ENCODE measurements at places on chromosomes 6 and 20.

GRCh38 chr6:75135450-75135849, 70.4 kb downstream of the COL12A1 start:
- DNase-seq = no peak

- DNase-seq = no peak
Observed at GRCh38 chr6:39273406-39273821, 40.8 kb downstream of the KCNK17 start.

DNA sequence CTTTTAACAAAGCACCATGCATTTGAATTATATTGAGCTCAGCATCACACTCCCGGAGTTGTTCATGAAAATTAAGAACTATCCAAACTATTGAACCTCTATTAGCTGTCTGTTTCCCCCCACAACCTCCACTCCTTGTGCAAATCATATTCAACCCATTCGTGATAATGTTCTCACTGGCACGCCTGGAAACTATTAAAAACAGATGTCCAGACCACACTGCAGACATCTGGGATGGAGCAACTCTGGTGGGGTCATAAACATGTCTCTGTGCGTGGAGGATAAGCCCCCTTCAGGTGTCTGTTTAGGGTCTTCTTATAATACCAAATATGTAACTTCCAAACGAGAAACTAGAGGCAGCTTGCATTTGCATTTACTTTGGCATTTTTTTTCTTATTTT, 193.7 kb downstream of the TFAP2A start:
- no peak for DNase-seq

DNA sequence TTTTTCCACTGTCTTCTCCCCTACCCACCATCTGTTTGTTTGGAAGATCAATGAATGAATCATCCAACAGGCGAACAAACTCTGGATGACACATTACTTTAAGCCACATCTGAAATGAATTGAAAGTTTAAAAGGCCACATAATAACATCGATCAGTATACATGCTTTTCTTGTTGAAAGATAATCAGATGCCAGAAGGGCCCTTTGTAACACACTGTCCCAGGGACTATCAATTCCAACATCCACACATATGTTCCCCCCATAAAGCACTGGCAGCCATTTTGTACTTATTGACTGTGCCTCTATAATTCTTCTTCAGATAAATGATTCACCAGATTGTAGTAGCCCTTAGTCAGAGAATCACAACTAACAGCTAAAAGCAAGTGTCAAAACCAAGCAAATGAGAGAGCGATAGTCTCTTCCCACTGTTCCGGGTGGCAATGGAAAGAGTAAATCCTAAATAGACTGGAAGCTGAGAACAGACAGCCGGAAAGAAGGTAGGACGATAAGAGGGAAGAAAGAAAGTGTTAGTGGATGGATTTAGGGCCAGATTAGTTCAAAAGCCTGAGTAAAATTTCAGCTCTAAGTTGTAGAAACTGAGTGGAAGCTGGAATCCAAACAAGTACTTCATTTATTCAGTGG, 184.9 kb upstream of the TENT5A start:
- DNase-seq = no peak

DNA sequence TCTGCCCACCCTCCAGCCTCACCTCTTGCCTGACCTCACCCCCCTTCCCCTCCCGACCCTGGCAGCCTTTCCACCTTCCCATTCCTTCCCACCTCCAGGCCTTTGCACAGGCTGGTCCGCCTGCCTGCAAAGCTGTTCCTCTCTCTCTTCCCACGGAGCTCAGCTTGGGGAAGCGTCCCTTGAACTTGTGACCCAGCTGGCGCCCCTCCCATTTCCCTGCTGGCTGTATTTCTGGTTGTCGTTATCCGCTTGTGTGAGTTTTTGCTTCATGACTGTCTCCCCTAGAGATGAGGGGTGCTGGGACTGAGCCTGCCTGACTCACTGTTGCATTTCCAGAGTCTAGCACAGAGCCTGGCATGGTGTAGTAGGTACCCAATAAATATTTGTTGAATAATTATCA, 32.5 kb downstream of the VSTM2L start:
- no peak for DNase-seq

- DNase-seq = no peak
Observed at GRCh38 chr6:142297996-142298753, 3.6 kb upstream of the ADGRG6 start.

DNA sequence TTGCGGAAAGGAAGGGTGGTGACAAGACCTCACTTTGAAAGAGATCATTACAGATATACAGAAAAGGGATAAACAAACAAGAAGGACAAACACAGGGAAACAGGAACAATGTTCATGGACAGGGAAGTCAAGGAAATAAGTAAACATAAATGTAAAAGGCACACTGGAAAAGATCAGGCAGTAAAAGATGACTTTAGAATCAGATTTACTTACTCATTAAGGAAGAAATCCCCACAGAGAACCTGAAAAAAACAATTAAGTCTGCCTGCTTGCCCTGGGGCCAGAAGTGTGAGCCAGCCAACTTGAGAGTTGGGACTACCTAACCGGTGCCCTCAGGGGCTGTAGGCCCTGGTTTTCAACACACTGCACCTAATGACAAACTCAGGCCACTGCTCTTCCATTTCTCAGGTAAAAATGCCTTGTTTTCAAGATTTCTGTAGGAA, 1.7 kb downstream of the APMAP start:
- DNase-seq = no peak

DNA sequence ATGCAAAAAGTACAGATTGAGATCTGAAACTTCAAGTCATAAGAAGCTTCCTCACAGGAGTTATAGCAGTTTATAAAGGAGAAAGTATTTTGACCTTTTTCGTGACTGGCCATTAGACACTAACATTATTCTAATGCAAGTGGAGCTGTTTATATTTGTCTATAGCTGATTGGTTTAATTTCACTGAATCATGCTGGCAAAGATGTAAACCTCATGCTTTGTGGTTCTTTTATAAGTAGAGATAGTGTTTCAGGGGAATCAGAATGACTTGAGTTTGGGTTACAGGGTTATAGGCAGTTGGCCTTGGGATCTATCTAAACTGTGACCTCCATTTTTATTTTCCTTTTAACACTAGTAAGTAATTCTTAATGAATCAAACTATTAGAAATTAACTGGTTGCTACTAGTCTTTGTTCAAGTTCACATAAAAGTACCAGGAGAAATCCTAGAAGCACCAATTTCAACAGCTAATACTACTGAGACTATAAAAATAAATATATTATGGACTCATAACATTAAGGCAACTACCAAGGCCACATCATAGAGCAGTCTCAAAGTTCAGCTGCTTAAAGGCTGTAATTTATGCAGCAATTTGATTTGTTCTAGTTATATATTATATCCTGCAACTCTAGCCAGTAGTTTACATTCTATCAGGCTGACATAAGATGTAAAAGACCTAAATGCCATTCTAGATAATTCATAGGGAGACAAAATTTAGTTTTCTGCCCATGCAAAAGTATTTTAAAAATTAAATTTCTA, 94.0 kb downstream of the RNGTT start:
- DNase-seq = no peak

DNA sequence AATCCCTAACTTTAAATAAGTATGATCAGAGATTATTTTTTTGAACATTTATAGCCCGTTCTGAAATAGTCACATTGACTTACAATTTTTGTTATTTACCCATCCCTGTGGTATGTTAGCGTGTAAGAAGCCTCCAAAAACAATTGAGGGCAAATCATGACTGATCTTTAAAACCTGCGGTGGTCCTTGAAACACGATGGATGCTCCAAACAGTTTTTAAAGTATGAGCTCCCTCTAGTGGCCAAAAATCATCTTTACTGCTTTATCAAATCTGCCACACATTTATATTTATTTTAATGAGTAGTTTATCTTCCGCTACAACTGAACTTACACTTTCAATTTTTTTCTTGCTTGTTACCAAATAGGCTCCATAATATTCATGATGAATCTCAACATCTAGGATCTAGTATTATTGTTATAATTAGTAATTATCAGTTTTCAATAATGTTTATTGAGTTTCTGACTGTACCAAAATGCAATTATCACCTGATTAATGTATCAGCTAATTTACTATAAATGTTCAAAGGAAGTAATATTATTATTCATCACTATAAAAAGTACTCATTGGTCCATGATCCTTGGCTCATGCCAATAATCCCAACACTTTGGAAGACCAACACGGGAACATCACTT, 52.2 kb downstream of the MARCKS start:
- DNase-seq = no peak

DNA sequence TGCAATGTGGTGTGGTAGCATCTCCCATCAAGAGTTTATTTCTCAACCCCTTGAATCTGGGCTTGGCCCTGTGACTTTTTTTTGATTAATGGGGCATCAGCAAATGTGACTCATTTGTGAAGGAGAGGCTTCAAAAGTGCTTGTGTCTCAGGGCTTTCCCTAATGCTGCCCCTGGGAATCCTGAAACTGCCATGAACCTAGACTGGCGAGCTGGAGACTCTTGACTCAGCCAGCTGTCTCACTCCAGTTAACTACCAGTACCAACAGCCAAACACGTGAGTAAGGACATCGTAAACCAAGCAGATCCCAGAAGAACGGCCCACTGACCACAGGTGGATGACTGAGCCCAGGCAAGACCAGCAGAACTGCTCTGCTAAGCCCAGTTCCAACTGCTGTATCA, 72.8 kb upstream of the ADTRP start:
- DNase-seq = no peak

GRCh38 chr20:11917663-11918062, at the start of gene BTBD3:
TSS of gene BTBD3 (plus strand) at chr20:11917893. CDS start at chr20:11918276, 383 bp downstream.
- no peak for DNase-seq

GRCh38 chr6:12751694-12752325, 35.2 kb downstream of the PHACTR1 start:
- no peak for DNase-seq

- no peak for DNase-seq
Observed at GRCh38 chr20:22575087-22575721, 9.2 kb downstream of the FOXA2 start.

- no peak for DNase-seq
Observed at GRCh38 chr20:18176318-18176785, 38.7 kb downstream of the KAT14 start.

- DNase-seq = no peak
Observed at GRCh38 chr6:146087386-146087785, 58.5 kb downstream of the GRM1 start.

GRCh38 chr6:32332433-32332832, 39.3 kb downstream of the TSBP1 start:
- no peak for DNase-seq

GRCh38 chr20:17610566-17611289, 40.9 kb downstream of the DSTN start:
- DNase-seq = peak; percentile 36

DNA sequence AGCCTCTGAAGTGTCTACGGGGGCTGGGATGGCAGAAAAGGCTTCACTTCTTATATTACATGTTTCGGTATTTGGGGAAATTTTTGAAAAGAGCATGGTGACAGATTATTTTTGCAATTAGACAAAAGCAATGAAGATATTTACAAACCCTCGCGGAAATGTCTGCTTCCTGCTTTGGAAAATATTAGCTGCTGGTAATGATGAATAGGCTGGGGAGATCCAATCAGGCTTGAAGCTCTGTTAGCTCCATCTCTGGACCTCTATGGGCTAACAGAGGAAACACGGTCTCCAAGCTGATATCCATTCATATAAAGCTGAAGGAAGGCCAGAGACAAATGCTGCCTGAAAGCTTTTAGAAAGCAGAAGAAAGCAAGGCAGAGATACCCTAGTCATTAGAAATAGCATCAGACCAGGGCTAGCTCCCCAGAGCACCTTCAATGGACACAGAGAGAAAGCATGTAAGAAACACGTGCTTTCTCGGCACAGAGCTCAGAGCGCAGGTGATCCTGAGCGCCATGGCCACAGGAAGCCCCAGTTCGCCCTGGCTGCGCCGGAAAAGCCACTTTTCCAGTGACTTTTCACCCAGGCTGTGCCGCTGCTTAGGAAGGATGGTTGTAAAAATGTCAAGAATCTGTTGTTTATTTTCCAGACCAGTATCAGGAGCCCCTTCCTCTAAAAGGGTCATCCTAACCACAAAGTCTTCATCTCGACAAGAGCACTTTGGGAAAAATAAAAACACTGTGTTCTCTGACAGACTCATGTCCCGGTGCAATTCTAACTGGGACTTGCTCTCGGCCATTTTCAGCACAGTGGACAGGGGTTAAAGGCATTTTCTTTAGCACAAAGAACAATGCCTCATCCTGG, 68.5 kb upstream of the NFATC2 start:
- no peak for DNase-seq

GRCh38 chr6:106788761-106789160, 159.4 kb downstream of the QRSL1 start:
- DNase-seq = no peak

DNA sequence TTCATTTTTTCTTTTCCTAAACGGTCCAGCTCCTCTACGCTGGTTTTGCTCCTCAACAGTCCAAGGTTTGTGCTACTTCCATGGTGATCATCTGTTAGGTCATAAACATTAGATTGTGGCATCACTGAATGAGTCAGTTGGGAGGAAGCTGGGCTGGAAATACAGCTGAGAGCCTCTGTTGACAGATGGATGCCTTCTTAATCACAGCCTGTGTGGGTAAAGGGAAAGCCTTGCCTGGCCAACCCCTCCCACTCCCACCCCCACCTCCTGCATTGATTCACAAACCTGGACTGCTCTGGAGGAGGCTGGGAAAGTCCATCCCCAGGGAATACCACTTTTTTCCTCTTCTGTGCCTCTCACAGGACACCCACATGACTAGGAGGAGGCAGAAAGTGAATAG, 180.6 kb upstream of the CCN2 start:
- no peak for DNase-seq

GRCh38 chr6:44096612-44097011, 30.6 kb downstream of the MRPL14 start:
- peak; percentile 42 for DNase-seq

DNA sequence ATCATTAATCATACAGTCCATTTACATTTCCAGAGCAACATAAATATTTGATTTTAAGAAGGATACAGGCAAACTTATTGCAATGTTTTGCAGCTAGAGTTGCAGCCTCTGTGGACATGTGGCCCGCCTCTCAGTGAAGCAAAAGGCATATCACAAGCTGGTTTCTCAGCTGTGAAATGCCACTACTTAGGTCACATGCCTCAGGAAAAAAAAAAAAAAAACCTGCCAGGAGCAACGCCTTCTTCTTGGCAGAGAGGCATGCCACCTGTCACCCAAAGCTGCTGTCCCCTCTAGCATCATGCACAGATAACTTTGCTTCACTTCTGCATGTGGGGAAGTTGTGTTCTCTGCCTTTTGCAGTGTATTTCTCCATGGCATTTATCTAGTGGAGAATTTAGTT, 18.5 kb downstream of the GRM1 start:
- no peak for DNase-seq

DNA sequence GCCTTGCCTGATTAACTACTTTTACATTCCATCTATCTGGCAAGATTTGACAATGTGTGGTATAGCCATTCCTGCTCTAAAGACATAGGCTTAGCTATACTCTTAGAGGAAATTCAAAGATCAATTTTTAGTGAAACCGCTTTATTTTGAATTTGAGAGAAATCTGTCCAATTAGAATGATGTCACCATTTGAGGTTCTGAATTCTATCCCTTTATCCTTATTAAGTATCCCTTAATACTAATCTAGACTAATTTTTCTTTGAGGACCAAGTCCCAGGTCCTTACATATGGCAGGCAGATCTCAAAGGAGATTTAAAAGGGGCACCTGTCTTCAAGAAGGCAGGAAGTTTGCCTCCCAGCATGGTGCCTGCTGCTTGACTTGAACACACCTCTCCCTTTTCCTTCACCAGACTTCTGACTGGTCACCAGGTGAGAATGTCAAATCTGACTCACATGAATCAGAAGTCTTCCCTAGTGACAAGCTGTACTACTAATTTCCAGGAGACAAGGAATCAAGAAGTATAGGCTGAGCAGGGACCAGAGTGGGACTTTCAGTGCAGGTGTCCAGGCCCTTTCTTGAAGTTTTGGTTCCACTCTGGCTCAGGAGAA, 15.0 kb upstream of the MRAP2 start:
- DNase-seq = no peak

GRCh38 chr20:59022754-59023153, 3.5 kb downstream of the TUBB1 start:
- no peak for DNase-seq
